Stimulated activated CD8-positive, alpha-beta memory T cell treated with anti-CD3 and anti-CD28 coated beads, Interleukin-15, amount 100 ng/mL, for 48 hours (primary cell): ENCODE measurements at places on chromosomes 2 and 18.

- no peak for DNase-seq
Observed at GRCh38 chr2:205771666-205772065, 89.4 kb downstream of the NRP2 start.

DNA sequence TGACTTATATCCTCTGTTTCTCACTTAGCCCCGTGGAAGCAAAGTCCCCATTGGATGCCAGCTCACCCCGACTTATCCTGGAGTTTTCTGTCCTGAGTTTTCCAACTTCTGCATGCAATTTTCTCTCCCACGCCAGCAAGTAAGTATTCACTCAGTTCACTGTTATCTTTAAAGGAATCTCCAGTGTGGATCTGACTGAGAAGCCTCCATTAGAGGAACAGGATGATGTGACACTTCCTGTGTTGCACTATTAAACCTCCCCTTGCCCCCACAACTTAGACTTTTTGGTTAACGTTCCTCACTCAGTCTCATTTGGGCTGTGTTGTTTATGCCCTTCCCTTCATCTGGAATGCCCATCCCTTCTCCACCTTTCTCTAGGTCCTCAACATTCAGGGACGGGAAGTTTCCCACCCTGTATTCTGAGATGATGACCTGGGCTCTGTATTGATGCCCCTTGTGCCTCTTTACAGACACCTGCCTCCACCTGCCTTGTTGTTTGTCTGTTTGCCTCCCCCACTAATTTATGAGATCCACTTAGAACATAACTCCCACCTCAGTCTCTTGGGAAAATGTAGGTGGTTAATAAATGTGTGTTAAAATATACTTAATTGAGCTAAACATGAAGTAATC is 536.1 kb upstream of the RAB6C start:
- DNase-seq, result no peak

DNA sequence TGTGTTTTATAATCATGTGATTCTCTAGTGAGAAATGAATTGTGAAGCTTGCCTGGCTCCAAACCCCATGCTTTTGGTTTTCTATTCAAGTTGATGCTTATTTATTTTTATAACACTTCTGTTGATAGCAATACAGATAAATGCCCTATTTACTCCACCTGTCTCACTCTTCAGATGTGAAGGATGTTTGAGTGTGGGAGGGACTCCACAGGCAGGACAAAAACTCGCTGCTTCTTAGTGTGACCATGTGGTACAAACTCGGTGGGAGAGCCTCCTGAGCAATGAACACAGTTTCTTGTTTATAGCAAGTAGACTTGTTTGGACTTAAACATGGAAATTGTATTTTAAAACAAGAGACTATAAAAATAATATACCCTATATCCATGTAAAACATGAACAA is 219.7 kb downstream of the GULP1 start:
- no peak for DNase-seq

- DNase-seq, result no peak
Observed at GRCh38 chr2:226228080-226228479, 571.5 kb downstream of the IRS1 start.

- DNase-seq, result no peak
Observed at GRCh38 chr2:67806816-67807215, 256.0 kb downstream of the C1D start.

DNA sequence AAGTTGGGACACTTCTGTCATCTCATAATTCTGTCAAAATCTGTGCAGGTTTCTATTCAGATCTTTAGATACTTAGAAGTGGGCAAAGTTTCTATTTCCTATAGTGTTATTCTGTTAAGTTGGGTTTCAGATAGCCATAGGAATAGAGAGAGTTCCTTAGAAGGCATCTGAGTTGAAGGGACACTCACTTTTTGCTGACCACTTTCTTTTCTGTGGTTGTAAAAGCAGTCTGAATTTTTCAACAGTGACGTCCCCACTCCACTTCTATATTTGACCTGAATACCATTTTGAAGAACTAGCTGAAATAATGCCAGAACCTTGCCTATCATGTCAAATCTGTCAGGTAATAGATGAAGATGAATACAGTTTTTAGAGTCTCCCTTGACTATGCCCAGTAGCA is 267.3 kb downstream of the SPAG16 start:
- no peak for DNase-seq

DNA sequence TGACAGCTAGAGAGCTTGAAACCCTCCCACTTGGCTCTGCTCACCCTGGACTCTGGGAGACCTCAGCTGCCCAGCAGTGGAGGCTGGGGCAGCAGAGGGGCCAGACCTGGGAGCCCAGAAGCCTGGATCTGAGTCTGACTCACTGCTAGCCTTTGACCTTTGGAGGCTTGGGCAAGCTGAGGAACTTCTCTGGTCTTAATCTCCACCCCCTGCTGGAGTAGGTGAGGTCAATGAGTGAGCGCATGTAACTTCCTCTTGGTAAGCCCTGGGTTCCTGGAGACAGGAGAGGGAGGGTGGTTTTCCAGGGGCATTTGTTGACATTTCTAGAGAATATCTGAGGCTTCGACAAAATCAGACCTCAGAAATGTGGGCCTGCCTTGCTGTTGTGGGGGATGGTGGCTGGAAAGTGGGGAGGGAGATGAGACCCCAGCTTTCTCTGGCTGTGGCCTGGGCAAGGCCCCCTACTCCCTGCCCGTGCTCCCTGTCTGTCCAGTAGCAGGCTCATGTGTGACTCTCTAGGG is 73.0 kb upstream of the YWHAQ start:
- no peak for DNase-seq

GRCh38 chr2:82268446-82268845 is 1963.9 kb upstream of the LRRTM1 start:
- no peak for DNase-seq

- no peak for DNase-seq
Observed at GRCh38 chr2:231399853-231400680, 4.6 kb downstream of the B3GNT7 start.

GRCh38 chr2:221851531-221852045 is 279.5 kb upstream of the EPHA4 start:
- no peak for DNase-seq
